GM23248 (cell line): ENCODE measurements at places on chromosomes 1 and 21.

DNA sequence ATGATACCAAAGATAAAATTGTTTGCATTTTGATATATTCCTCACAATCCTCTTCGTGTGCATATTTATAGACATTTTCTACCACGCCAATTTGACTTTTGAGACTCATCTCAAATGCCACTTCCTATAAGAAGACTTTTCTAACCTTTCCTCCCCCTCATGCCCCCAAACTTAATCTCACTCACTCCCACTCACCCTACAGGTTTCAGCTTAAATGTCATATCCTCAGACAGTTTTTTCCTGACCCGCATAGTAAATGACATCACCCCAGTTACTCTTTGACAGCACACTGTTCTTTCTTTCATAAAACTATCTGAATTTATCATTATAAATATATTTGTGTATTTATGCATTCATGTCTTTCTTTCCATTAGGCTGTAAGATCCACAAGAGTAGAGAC is 29.6 kb upstream of the RGS8 start:
- no peak for DNase-seq

DNA sequence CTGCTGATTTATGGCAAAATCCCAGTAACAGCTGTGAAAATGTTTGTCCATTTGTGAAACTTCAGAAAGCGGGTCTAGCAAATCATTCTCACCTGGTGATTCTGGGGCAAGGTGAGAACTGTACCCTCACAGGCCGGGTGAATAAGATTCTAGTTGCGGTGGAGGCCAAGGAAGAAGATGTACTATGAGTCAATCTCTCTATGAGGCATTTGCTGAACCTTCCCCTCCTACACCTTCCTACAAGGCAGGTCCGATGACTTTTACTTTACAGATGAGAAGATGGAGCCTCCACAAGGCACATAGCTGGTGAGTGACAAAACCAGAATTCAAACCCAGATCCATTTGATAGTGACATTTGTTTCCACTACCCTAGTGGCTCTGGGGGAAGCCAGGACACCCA is 72.7 kb downstream of the BACH1 start:
- no peak for DNase-seq

DNA sequence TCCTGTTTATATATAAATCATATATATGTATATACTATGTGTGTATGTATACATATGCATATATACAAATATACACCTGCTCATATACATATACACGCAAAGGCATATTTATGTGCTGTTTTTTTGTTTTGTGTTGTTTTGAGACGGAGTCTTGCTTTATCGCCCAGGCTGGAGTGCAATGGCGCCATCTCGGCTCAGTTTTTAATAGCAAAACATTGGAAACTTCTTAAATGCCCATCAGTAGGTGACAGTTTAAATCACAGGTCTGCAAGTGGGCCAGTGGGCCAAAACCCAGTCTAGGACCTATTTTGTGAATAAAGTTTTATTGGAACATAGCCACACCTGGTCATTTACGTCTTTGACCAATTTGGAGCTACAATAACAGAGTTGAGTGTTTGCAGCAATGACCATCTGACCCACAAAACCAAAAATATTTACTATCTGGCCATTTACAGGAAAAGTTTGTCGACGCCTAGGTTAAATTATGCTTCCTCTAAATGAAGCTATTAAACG is 132.3 kb downstream of the TOMM20 start:
- DNase-seq = no peak

GRCh38 chr1:238340989-238341388 is 450.3 kb upstream of the ZP4 start:
- DNase-seq = no peak

- DNase-seq = peak; percentile 89
These were observed 896 bp upstream of the DUSP10 start for GRCh38 chr1:221742555-221743415.

DNA sequence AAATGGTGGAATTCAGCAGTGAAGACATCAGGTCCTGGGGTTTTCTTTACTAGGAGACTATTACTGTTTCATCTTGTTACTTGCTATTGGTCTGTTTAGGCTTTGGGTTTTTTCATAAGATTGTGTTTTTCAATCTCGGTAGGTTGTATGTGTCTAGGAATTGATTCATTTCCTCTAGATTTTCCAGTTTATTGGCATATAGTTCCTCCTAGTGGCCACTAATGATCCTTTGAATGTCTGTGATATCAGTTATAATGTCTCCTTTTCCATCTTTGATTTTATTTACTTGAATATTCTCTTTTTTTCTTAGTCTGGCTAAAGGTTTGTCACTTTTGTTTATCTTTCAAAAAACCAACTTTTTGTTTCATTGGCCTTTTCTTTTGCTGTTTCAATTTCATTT is 233.0 kb downstream of the RWDD3 start:
- DNase-seq = no peak

- DNase-seq = peak; percentile 93
These were observed 21.7 kb downstream of the INTS3 start for GRCh38 chr1:153749408-153750005.

GRCh38 chr1:169802888-169803287 is 8.2 kb upstream of the METTL18 start:
- no peak for DNase-seq

GRCh38 chr1:37315371-37315846 is 159.0 kb upstream of the ZC3H12A start:
- DNase-seq = no peak

GRCh38 chr1:63747445-63747844 is 26.4 kb upstream of the ROR1 start:
- no peak for DNase-seq

DNA sequence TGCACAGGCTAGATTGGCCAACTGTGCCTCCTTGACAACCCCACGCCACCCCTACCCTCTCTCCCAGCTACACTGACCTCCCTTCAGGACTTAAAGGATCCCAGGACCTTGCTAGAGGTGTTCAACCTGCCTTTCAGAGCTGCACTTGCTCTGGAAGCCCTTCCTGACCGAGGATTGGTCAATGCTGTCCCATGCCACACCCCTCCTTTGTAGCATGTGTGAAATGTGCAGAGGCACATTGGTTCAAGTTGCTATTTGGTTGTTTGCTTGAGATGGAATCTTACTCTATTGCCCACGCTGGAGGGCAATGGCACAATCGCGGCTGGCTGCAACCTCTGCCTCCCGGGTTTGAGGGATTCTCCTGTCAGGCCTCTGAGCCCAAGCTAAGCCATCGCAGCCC is 21.8 kb downstream of the ACTA1 start:
- no peak for DNase-seq

DNA sequence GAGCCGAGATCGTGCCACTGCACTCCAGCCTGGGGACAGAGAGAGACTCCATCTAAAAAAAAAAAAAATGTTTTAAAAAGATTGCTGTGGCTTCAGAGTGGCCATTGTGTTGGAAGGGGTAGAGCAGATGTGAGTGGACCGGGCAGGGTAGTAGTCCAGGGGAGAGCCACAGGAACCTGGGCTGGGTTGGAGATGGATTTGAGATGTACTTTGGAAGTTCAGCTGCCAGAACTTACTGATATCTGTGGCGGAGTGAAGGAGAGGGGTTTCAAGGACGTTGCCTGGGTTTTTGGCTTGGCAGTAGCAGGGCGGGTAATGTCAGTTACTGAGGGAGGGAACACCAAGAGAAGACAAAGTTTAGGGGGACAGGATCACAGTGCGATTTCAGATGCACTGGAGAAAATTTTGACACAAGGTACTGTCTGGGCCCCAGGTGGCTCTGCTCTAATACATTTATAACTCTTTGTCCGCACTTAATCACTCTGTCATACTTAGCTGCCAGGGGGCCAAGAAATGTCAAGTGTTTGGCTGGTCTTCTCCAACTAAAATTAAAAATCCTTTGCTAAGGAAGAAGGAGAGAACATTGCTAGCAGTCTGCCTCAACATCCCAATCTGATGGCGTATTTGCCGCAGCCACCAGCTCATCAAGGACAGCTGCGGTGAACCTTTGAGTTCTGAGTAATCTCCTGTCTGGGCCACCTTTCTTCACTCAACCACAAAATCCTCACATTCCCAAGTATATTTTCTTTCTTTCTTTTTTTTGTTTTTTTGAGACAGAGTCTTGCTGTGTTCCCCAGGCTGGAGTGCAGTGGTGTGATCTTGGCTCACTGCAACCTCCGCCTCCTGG is 9.6 kb downstream of the EPHX1 start:
- DNase-seq = no peak

GRCh38 chr1:198326915-198327314 is 170.1 kb downstream of the NEK7 start:
- peak; percentile 44 for DNase-seq

GRCh38 chr1:181166377-181167196 is 78.1 kb downstream of the IER5 start:
- DNase-seq = peak; percentile 87

- peak; percentile 13 for DNase-seq
These were observed 112.7 kb downstream of the FGGY start for GRCh38 chr1:59409549-59409948.

DNA sequence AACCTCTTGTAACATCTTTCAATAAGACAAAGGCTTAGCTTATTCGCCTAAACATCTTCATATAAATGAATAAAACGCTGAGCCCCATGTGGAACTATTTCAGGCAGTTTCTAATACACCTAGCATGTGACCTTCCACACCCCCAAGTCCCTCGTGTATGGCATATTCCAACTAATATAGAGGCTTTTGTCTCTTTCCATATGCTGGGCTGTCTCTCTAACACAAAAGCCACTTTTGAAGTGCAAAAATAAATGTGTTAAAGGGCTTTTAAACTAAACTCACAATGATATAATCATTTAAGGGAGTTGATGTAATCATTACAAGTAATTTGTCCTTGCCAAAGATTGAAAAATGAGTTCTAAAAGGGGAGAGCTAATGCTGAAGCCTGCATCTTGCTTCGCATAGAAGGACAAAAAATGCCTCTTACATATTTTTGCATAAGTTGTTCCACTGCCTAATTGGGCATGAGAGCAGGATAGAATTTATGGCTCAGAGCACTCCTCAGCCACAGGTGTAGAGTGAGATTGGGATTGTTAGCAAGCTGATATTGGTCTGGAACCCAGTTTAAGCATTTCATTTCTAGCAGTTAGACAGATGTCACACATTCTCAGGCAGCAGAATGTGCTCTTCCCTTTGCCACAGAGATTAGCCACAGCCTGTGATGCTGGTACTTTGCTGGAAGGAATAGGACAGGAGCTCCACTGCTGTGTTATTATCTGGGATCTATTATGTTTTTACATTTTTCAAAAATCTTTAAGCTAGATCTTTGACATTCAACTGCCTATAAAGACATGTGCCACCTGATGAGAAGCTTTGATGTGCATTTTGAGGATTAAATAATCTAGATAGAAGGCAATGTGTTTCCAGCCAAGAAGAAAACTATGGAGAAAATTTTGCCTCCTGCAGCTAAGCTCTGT is 1044.4 kb downstream of the ADGRL2 start:
- DNase-seq = no peak

DNA sequence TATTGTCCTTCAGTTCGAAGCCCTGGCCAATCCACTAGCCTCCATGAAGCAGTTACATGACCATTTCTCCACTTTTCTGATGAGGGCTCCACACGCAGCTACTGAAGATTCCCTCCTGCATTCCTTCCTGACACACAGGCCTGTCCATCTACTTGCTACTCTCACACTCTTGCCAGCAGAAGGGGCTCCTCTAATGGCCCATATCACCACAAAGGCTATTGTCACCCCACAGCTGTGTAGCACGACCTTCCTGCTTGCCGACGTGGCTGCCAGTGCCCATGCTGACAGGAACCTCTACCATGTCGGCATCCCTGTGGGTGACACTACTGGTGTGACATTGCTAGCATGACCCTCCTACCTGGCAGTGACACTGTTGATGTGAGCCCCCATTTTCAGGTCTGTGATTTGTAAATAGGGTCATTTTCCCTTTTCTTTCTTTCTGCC is 1528.6 kb upstream of the TPTE start:
- DNase-seq = no peak

DNA sequence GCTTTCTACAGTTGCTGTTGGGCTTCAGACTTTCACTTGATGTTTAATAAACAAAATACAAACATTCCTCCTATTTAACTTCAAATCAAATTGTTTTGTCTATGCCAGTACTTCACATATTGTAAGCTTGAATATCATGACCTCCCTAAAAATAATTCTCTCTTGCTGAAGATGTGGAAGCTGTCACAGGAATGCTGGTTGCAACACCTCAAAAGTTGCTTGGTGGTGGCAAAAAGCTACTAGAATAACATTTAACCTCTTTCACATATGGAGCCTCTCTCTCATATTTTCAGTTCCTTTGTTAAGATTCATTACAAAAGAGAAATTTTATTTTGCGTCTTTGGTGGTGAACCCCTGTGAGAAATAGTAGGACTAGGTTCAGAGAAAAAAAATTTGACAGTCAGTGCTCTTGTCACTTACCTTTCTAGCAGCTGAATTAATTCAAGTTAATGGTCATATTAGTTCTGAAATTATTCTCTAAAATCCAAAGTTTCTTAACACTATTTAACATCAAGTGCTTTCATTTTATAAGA is 25.5 kb upstream of the F13B start:
- peak; percentile 12 for DNase-seq

DNA sequence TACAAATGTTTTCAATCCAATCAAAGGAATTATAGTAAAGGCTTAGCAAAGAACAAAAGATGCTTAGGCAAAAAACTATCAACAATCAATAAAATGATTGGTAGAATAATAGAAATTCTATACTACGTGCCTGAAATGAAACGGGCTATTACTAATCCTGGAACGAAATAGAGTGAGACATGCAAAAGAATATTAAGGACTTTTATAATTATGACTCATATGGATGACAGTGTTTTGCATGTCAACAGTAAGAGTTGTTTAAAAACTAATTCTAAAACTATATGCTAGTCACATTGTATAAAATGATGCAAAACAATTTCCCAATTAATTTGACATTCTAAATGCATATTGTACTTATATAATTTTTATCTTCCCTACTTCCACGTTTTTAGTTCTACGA is 35.6 kb downstream of the LRRIQ3 start:
- DNase-seq = peak; percentile 10

- DNase-seq = peak; percentile 21
These were observed 46.7 kb downstream of the ZBTB18 start for GRCh38 chr1:244097523-244098405.

- DNase-seq = no peak
These were observed 9.6 kb upstream of the POFUT2 start for GRCh38 chr21:45297329-45297728.

- no peak for DNase-seq
These were observed 369.4 kb upstream of the AJAP1 start for GRCh38 chr1:4284976-4285375.

DNA sequence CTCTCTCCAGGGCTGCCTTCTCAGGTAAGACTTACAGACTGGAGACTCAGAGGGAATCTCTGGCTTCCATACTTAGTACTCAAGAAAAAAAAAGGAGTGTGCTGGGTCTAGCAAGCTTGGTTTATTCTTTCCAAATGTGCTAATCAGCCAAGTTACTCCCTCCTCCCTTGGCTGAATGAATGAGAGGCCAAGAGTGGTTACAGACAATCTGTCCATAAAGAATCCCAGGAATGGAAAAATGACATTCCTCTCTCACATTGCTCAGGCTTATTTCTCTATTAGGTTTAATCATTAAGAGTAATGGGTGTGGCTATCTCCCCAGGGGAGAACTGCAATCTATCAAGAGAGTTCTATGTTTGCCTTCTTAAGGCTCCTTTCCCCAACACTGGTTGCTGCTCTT is 547.3 kb upstream of the PLXNA2 start:
- no peak for DNase-seq

- DNase-seq = peak; percentile 98
These were observed 8.6 kb upstream of the RERE start for GRCh38 chr1:8825985-8826481.
